Inflammatory macrophage (primary cell): ENCODE measurements at places on chromosomes 12 and 14.

GRCh38 chr12:48388460-48388859 is 37.7 kb upstream of the ZNF641 start:
- DNase-seq: no peak

- no peak for DNase-seq
Measured at GRCh38 chr12:109004017-109004416, 16.9 kb downstream of the SVOP start.

GRCh38 chr12:61810486-61810885 is 449.7 kb upstream of the USP15 start:
- DNase-seq: no peak

DNA sequence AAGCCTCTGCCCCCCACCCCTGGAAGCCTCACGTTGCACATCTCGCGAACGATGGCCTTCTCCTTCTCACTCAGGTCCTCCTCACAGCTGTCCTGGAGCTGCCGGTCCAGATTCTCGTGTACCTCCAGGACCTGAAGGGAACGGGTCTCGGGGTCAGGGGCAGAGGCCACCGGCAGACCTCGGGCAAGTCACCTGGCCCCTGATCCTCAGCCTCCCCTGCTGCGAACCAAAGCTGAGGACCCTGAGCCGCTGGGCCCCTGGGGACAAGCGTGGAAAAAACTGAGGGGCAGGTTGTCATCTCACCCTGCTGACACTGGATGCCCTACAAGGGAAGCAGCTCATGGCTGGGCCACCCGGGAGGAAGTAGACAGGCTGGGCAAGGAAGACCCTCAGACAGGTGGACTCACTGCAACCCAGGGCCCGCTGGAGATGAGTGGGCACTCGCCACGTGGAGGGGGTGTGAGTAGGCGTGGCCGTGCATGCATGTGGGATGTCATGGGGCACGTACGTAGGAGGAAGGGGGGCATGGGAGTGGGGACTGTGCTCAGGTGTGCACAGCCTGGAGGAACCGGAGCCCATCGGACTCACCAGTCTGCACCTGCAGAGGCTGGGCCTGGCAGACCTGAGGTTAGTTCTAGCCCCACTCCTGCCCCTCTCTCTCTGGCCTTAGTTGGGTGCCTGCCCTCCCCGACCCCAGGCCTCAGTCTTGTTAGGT is 35.1 kb downstream of the CCNK start:
- DNase-seq: no peak

GRCh38 chr14:64761441-64762043 is 57.3 kb downstream of the PLEKHG3 start:
- peak; percentile 9 for DNase-seq

GRCh38 chr14:24183014-24183481 is 5.6 kb downstream of the IPO4 start:
- DNase-seq: no peak

DNA sequence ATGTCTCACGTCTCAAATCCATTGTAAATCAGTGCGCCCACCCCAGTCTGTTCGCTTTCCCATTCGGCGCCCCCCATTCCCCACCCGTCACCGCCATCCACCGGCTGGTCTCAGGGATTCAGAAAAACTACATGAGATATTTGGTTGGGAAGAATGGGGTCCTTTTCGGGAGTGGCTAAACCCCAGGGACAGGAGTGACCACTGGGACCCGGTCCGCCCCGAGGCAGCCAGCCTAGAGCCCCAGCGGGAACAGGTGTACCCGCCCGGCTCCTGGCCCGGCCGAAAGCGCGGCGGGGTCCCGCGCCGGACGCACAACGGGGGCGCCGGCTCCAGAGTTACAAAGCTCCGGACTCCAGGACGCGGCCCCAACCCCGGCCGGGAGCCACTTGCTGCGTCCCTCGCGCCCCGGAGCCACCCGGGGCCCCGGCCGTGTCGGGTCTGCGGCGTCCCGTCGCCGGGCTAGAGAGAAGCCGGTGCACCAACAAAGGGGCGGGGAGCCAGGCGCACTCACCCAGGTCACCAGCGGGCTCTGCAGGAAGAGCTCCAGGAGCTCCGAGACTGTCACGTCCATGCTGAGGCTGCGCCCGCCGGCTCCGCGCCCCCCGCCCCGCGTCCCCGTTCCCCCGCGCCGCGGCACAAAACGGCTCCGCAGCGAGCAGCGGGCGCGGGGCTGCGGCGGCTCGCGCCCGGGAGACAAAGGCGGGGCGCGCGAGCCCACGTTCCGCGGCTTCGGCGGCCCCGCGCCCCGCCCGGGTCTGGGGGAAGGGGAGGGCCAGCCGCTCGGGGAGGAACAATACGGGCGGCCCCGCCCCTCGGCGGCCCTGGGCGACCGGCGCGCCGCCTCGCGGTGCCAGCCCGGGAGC is at the start of gene CCDC88C:
TSS of gene CCDC88C (minus strand) at position 701 of the 863 bp plus-strand sequence. CDS start at position 571, 130 bp downstream.
- peak; percentile 59 for DNase-seq

GRCh38 chr14:72755766-72756165 is 138.1 kb downstream of the DPF3 start:
- DNase-seq: no peak

DNA sequence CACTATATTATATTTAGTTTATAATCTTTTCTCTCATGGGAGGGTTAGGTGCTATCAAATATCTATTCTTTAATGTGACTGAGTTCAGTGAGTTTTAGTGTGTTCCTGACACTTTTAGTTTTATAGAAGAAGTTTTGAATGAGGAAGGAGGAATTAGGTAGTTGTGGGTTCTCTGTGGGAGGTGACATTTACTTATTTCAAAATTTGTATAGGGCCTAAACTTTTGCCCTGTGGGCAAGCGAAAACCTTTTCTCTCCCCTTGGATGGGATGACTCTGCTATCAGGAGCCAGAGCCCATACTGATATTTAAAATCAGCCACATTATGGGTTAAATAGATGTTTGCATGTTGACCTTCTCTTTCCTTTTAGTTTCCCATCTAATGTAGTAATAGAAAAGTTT is 43.6 kb downstream of the SPATS2 start:
- peak; percentile 64 for DNase-seq

DNA sequence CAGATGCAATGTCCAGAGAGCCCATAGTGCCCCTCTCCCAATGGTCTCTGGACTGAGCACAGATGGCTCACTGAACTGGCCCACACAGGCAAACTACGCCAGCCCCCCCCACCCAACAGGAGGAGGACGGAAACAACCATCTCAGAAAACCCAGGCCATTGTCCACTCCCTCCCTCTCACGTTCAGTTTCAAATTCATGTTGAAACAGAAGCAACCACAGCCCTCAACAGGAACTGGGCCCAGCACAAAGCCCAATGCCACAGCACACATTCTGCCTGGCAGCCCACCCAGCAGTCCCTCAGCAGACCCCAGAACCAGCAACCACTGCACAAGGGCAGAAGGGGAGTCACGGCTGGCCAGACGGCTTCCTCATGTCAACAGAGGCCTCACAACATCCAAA is 10.6 kb downstream of the CCDC88C start:
- DNase-seq: no peak

- no peak for DNase-seq
Measured at GRCh38 chr12:71060426-71060825, 97.4 kb downstream of the TSPAN8 start.

GRCh38 chr12:8471090-8471489 is 15.3 kb downstream of the CLEC6A start:
- no peak for DNase-seq

DNA sequence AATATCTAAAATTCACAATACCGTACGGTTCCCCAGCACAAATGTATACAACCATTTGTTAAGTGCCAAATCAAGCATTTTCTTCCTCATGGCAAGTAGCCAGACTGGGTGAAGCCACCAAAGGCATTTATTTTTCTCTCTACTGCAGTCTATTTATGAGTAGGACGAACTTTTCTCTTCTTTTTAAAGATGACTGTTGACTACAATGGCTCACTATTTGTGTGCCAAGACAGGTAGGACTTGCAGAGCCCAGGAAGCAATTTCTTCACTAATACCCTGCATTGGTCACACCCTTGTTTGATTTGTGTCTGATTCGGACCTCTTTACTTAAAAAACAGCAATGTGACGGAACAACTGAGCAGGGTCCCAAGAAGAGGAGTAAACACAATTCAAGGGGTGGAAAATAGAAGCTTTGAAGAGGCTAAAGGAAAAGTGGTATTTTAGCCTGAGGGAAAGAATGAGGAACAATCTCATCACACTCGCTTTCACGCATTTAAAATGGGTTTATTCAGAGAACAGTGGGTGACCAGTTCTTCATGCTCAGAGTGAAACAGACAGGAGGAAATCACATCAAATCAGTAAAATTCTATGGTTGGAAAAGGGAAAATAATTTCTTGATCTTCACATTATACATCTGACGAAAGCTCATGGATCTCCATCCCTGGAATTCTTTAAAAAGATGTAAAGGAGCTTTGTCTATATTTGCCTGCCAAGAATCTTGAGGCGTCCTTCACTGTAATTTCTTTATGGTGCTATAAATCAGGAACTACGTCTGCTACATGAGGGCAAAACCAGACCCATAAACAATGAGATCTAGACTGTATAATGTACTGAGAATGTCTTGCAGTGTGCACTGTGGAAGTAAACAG is 183.8 kb downstream of the PPM1H start:
- DNase-seq: no peak
